Activated naive CD8-positive, alpha-beta T cell treated with anti-CD3 and anti-CD28 coated beads, Interleukin-2, amount 10 ng/mL, durations not matched to agents 7 days and 5 days (primary cell): ENCODE measurements at places on chromosomes 5 and 9. TPM values are rescaled to one million over a fixed set of nuclear protein-coding genes. Genes with fewer than 3 reads are reported as not detected.

Gene FCN1
- 2.3 TPM for total RNA-seq

Gene ST8SIA4
- total RNA-seq, result 39.2 TPM

Gene OCLN
- total RNA-seq, result 3.3 TPM

Gene C9orf152
- total RNA-seq, result not detected

Gene PKD2L2
- not detected for total RNA-seq

Gene CNTNAP3
- total RNA-seq, result not detected

Gene STRBP
- total RNA-seq, result 31.0 TPM
